ENCODE measurements at places on chromosomes 7 and 10.

- DNase-seq: peak; percentile 8
These were observed 115.9 kb upstream of the EEPD1 start for GRCh38 chr7:36037121-36037662.

- DNase-seq: no peak
These were observed 17.1 kb downstream of the IQCE start for GRCh38 chr7:2575733-2576340.

GRCh38 chr7:5693529-5693928 lies 87.9 kb downstream of the RNF216 start:
- DNase-seq: no peak

GRCh38 chr7:20556091-20556490 lies 59.4 kb upstream of the ABCB5 start:
- no peak for DNase-seq

GRCh38 chr10:11825796-11826414 lies 2.7 kb downstream of the PROSER2 start:
- DNase-seq: no peak

- no peak for DNase-seq
These were observed 485.2 kb downstream of the SORCS1 start for GRCh38 chr10:106679314-106679713.

DNA sequence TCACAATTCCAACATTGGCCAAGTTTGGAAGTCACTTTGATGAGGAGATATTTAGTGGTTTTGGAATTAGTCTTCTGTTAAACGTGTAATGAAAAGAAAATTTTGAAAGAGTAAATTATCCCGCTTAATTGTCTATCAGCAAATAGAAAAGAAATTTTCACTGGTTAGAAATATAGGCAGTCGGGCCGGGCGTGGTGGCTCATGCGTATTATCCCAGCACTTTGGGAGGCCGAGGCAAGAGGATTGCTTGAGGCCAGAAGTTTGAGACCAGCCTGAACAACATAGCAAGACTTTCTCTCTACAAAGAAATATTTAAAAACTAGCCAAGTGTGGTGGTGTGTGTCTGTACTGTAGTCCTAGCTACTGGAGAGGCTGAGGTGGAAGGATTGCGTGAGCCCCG lies 13.4 kb downstream of the CNTNAP2 start:
- DNase-seq: no peak

- no peak for DNase-seq
These were observed 155.6 kb upstream of the NEBL start for GRCh38 chr10:21052709-21053104.

DNA sequence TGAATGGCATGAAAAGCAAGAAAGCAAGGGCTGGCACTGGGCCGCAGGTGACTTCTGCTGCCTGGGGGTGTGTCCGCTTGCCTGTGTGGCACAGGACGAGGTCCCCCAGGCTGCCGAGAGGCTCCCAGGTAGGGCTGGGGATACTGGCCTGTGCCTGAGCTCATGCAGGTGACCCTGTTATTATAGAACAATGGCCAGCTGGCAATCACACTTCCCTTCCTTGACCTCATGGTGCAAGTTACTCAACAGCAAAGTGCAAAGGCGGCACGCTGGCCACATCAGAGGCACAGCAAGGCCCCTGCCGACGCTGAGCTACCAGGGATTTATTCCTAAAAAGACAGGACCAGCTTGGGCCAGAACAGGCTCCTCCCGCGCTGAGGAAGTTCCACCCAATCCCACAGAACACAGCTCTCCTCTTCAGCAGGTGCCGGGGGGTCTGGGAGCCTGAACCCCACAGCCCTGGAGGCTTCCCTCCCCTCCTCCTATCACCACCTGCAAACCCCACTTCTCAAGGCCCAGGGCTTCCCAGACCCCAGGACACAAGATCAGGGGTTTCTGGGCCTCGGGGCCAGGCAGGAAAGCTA lies 1.4 kb upstream of the ADAM8 start:
- DNase-seq: no peak

- no peak for DNase-seq
These were observed 171.4 kb downstream of the RAPGEF5 start for GRCh38 chr7:22185559-22185958.

GRCh38 chr10:27035163-27035562 lies 65.1 kb downstream of the ANKRD26 start:
- no peak for DNase-seq

DNA sequence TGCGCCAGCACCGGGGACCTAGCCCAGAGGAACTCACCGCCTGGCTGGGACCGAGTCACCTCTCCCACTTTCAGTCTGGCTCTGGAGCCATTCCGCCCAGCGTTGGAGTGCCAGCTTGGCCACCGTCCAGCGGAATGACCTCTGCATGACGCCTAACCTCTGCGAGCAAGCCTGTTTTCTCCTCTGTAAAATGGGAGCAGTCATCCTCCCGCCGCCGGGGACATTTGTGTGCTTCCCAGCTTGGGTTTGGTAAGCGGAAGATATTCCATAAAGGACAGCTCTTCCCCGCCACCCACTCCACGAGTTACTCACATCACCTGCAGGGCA lies 1.3 kb upstream of the ZCCHC24 start:
- no peak for DNase-seq

DNA sequence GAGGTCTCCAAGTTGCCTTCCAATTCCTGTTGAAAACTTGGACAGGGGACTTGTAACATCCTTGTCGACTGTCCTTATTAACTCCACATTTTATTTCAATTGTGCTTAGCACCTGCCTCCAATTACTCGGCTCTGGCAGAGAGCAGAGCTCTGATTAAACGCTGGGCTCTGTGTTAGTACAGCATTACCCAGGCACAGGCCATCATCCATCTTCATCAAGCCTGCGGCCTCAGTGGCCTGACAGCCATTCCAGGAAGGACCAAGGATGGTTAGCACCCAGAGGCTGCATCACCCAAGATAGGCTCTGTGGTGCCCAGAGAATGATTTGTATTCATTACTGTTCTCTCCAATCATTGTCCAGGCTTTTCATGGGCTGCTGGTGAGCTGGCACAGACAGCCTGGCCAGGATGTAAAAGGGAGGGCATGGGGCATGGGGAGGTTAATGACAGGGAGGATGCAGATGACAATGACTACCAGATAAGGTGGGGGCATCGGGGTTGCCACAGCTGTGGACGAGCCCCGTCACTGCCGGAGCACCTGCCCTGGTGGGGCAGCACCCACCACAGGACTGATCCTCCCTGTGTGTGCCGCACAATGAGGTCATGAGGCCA lies 123.3 kb downstream of the PTPN20 start:
- no peak for DNase-seq

- no peak for DNase-seq
These were observed 167.1 kb upstream of the INHBA start for GRCh38 chr7:41869997-41870396.

DNA sequence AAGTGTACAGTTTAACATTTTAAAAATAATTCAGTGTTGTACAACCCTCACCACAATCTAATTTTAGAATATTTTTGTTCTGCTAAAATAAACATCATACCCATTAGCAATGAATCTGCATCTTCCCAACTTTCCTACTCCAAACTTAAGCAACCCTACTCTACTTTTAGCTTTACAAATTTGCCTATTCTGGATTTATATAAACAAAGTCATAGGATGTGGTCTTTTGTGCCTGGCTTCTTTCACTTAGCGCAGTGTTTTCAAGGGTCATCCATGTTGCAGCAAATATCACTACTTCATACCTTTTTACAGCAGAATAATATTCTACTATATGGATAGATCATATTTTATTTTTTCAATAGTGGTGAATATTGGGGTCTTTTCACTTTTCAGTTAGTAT lies 18.9 kb downstream of the CALML3 start:
- DNase-seq: no peak

DNA sequence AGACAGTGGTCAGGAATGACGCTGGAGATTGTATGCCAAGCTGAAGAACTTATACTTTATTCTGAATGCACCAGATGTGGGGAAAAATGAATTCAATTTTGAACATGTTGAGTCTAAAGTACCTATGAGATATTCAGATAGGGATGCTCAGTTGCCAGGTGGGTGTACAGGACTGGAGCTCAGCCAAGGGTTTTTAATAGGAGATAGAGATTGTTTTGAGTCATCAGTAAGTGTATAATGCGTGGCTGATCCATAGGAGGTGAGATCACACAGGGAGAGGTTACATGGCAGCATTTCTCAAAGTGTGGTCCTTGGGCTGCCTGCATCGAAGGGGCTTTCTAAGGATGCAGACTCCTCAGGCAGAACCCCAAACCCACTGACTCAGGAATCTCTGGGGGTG lies 6.8 kb upstream of the HIPK2 start:
- DNase-seq: no peak

DNA sequence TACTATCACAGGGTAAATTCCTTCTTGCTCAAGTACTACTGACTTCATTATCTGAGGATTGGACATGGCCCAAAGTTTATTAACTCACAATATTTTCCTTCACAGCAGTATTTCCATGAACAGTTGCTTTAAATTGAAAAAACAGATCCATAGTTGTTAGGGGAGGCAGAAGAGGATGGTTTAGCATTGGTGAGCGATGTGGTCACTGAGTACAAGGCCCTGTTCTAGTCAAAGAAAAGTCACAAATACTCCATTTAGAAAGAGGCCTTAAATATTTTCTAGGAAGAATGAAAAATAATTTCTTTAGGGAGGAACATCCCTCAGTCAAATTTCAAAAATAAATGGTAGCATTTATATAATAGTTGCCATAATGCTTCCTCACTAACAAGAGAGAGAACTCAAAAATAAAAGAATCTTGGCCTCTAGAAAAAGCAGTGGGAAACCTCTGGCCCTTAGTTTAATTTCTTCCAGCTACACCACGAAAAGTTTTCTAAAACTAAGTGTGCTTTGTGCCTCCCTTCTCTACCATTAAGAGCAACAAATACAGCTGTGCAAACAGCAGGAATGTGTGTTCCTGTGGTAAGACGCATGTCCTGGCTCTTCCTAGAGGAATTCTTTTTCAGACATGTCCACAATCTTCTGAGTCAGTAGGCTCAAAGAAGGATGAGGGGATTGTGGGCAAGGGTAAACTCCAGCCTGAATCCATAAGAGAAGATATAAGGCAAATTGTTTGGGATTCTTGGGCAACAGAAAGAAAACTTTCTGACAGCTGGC lies 105.7 kb downstream of the HOXA1 start:
- no peak for DNase-seq

- DNase-seq: no peak
These were observed 177.5 kb downstream of the RAPGEF5 start for GRCh38 chr7:22179442-22179879.

- DNase-seq: no peak
These were observed 1.1 kb downstream of the AHR start for GRCh38 chr7:17299483-17299991.

DNA sequence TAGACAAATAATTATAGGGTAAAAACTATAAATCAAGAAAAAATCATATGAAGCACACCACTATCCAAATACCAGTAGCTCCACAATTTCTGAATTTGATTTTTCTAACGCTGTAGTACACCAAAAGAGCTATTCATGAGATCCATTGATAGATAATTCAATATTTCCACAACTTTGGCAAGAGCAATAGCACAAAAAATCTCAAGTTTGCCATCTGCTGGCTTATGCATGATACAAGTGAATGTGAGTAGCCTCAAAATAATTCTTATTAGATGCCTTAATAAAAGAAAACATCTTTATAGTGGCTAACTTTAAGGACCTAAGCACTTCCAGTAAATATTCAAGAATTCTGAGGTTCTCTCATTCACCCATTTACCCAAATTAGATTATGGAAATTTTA lies 2.2 kb upstream of the TMEM196 start:
- DNase-seq: no peak

DNA sequence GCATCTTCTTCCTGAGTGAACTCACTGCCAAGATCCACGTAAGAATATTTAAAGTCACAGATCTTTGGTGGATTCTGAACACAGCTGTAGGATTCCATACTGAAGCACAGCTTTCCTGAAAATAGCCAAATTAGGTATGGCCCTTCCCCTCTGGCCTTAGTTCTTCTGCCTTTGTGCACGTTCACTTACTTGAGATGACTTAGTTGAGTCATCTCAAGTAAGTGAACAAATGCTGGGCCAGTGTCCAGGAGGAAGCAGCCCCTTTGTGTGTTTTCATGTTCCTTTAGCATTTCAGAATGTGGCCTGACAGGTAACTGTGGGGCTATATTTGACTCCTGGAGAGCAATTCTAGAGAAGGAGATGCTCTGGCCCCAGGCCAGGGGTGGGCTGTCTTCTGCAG lies 51.5 kb downstream of the CCNY start:
- no peak for DNase-seq

DNA sequence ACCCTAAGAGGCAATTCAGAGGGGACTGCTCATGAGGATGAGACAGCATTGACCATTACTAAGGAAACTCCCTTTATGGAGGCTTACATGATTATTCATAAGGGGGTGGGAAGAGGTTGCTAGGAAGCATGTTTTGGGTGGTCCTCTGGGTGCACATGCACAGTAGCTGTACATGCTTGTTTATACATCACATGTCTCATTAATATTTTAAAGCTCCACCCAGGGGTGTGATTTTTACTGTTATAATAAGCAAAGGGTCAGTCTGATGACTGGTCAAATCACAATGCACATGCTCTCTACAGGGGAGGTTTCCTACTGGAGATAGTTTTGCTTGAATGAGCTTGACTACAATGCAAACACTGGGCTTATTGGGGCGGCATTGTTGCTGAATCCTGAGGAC lies 23.8 kb upstream of the PPP1R9A start:
- no peak for DNase-seq

- DNase-seq: no peak
These were observed 73.6 kb downstream of the PODXL start for GRCh38 chr7:131482800-131483199.

DNA sequence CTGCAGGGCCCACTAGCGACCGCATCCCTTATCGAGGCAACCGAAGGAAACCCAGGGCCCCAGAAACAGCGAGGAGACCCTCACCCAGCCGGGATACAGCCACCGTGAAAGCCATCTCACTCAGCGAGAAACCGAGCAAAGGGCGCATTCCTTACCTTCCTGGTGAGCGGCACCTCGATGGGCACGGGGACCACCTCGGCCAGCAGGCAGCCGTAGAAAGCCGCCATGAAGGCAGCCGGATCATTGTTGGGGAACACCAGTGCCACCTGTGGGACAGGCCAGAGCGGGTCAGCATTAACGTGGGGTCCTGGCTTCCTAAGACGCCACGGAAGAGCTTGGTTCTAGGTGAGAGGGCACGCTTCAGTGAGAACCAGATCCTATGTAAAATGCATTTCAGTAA lies 263.7 kb downstream of the ZMYND11 start:
- no peak for DNase-seq

GRCh38 chr10:57791546-57791945 lies 476.1 kb downstream of the IPMK start:
- no peak for DNase-seq

- no peak for DNase-seq
These were observed 400.0 kb upstream of the FZD8 start for GRCh38 chr10:36042135-36042534.

DNA sequence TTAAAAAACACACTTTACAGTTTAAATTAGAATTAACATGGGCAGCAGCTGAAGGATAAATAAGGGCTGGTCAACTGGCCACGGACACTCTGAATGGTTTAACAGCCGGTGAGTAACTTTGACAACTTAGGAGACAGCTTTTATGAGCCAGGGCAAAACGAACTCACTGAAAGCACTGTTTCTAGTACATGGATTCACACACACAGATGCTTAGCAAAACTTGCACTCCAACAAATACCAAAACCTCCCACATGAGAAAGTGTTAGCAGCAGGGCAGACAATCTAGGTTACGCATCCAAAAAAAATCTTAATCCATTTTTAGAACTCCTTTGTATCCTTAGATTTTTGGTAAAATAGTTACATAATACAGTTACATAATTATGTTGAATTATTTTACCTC lies 486.4 kb downstream of the PHTF2 start:
- no peak for DNase-seq

- DNase-seq: no peak
These were observed 219.0 kb upstream of the ZMIZ1 start for GRCh38 chr10:78849731-78850130.
